ENCODE measurements at places on chromosomes 7 and 10.

DNA sequence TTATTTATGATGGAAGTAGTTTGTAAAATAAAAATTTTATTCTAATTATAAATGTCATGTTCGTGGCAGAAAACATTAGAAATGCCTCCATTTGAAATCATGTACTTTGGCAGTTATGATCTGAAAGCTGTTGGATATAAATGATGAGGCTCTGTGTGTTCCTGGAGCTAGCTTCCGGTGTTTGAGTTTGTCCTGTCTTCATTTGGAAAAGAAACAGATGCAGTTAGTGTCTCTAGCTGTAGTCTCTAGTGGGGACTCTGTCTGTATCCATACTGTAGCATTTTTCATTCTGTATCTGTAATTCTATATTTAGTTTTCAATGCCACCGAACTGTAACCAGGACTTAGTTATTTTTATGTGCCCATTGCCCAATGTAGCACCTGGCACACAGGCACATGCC lies 197.0 kb upstream of the FZD1 start:
- DNase-seq: no peak

GRCh38 chr10:32377458-32378259 lies 30.7 kb upstream of the EPC1 start:
- DNase-seq: peak; percentile 56

DNA sequence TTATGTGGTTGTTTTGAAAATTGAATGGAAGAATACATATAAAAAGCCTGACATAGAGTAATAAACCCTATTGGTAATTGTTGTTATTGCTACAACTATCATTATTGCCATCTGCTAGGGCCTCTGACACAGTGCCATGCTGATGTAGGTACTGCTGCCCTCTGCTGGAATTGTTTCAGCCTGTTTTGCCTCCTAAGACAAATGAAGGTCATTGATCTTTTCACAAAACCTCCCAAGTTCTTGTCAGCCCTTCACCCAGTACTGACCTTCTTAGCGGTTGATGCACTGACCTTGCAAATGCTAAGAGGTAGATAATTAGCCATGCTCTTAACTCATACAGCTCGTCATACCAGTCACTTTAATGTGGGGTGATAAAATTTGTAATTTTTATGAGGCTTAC lies 975.2 kb downstream of the SORCS1 start:
- peak; percentile 17 for DNase-seq

DNA sequence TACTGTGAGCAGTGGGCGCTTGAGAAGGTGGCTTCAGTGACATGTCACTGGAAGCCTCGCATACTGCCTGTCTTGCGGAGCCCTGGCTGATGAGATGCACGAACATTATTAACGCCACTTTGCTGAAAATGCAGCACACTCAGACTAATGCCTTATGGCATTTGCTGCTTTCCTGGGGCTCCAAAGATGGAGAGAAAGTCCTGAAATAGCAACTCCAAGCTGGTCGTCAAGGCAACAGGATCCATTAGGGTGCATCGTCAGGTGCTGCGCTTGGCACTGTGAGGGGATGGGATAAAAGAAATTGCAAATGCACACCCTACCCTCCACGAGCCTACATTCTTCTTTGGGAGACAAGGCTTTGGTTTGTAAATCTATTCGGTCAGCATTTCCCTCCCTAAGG lies 592.5 kb downstream of the TYW1 start:
- DNase-seq: no peak

DNA sequence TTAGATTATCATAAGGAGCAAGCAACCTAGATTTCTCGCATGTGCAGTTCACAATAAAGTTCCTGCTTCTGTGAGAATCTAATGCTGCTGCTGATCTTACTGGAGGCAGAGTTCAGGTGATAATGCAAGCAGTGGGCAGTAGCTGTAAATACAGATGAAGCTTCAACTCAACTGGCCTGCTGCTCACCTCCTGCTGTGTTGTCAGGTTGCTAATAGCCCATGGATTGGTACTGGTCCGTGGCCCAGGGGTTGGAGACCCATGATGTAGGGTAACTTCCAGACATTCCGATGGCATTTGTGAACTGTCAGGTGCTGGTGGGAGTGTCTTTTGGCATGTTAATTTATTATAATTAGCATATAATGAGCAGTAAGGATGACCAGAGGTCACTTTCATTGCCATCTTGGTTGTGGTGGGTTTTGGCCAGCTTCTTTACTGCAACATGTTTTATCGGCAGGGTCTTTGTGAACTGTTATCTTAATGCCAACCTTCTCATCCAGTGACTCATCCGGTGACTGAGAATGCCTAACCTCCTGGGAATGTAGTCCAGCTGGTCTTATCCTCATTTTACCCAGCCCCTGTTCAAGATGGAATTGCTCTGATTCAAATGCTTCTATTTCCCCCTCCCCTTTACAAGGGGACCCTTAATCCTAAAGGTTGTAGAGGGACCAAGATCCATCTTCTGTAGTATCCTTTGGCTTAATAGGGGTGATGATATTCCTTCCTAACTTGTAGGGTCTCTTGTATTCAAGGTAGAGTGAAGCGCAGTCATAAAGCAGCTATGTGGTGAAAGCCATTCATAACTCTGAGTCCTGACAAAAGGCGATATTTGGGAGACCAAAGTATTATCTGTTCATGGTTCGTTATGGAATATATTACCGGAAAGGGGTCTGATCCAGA lies 165.8 kb downstream of the CCSER2 start:
- no peak for DNase-seq

GRCh38 chr10:30459283-30459682 lies 25.3 kb downstream of the MAP3K8 start:
- DNase-seq: no peak

GRCh38 chr7:103141753-103142404 lies 7.0 kb downstream of the NAPEPLD start:
- no peak for DNase-seq

GRCh38 chr10:75101416-75102251 lies 9.8 kb upstream of the SAMD8 start:
- DNase-seq: no peak

- no peak for DNase-seq
Observed at GRCh38 chr10:110951381-110951780, 32.0 kb downstream of the SHOC2 start.

DNA sequence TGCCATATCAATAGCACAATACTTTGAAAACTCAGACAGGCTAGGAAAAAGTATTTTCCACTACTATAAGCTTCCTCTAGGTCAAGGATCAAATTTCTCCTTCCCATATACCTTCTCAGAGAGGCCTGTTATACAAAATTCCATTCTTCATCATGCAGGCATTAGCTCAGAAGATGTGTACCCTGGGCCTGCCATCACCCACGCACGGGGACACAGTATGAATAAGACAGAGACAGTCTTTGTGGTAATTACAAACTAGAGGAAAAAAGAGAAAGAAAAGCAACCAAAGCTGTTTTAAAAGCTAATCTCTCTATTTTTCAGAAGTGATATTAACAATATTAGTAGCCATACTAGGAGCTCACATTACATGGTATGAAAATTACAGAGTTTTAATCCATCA lies 236.8 kb upstream of the AOAH start:
- no peak for DNase-seq

DNA sequence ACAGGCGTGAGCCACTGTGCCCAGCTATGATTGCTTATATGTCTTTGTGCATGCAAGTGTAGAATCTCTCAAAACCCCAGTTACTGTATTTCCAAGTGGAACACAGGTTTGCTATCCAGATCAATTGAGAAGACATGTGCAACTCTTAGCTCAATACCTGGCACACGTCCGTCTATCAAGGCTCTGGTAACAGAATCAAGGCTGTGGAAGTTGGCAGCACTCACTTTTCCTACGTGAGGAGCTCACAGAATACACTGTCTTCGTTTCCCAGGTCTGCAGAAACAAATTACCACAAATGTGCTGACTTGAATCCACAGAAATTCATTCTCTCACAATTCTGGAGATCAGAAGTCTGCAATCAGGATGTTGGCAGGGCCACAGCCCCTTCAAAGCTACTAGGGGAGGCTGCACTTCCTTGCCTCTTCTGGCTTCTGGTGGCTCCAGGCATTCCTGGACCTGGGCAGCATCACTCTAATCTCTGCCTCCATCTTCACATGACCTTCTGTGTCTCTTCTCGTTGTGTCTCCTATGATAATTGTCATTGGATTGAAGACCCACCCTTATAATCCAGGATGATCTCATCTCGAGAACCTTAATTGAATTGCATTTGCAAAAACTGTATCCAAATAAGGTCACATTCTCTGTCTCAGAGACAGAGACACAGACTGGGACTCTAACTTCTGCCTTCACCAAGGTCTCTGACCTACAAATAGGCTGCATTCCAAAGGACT lies 84.8 kb upstream of the C7orf33 start:
- DNase-seq: no peak

GRCh38 chr7:37440738-37441385 lies 7.8 kb downstream of the ELMO1 start:
- peak; percentile 60 for DNase-seq

- no peak for DNase-seq
Observed at GRCh38 chr10:4725917-4726606, 99.9 kb upstream of the AKR1E2 start.

- no peak for DNase-seq
Observed at GRCh38 chr7:158101821-158102450, 485.7 kb downstream of the PTPRN2 start.

DNA sequence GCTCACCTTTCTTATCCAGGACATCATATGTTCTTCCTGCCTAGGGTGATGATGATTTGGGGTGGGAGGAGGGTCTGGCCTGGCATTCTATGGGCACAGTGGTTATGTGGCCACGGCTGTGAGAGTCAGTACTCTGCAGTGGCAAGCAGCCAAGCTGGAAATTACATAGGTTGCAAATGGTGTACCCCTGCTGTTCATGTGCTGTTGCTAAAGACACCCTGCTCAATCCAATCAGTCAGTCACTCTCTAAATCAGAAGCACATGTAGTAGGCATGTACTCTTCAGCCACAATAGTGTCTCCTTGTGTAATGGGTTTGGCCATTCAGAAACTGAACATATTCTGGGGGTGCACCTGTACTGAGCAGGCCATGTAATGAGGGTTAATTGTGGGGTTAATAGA lies 449.1 kb upstream of the ANKRD30A start:
- no peak for DNase-seq

GRCh38 chr7:23044581-23044980 lies 30.7 kb upstream of the HYCC1 start:
- no peak for DNase-seq

GRCh38 chr7:117717357-117717756 lies 155.9 kb downstream of the CTTNBP2 start:
- DNase-seq: no peak

DNA sequence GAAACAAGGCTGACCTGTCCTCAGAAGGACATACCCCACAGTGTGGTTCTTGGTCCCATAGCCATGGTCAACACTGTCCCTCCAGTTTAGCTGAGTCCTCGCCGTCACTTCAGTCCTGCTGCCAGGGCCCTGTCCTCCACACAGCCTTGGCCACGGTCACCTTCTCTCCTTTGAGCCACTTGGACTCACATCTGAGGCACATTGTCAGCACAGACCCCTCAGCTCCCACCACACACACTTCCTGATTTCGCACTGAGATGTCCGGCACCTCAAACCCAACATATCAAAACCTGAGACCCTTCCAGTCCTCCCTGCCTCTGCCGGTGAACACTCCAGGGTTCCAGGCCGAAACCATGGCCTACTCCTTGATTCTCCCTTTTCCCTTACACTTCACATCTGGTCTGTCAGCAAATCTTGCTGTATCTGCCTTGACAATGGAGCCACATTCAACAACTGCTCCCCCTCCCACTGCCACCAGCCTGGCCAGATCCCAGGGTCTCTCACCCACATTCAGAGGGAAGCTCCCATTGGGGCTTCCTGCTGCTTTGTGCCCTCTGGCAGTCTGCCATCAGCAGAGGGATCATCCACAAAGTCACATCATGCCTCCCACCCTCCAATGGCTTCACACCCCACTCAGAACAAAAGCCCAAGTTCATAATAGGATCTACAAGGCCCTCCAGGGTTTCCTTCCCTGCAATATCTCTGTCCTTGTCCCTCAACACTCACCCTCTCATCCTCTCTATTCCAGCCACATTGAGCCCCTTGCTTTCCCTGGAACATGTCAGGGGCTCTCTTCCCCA lies 219.6 kb upstream of the SHH start:
- DNase-seq: no peak

- no peak for DNase-seq
Observed at GRCh38 chr10:21649454-21649872, 115.4 kb downstream of the MLLT10 start.

DNA sequence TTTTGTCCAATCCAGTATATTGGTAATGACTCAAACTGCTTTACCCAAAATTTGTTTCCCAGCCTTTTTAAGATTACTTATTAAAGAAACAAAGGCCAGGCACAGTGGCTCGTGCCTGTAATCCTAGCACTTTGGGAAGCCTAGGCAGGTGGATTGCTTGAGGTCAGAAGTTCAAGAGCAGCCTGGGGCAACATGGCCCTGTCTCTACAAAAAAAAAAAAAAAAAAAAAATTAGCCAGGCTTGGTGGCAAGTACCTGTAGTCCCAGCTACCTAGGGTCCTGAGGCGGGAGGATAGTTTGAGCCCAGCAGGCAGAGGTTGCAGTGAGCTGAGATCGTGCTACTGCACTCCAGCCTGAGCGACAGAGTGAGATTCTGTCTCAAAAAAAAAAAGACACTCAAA lies 7.0 kb upstream of the ARHGAP12 start:
- no peak for DNase-seq

- DNase-seq: no peak
Observed at GRCh38 chr10:53843736-53844362, 957.2 kb downstream of the PCDH15 start.

DNA sequence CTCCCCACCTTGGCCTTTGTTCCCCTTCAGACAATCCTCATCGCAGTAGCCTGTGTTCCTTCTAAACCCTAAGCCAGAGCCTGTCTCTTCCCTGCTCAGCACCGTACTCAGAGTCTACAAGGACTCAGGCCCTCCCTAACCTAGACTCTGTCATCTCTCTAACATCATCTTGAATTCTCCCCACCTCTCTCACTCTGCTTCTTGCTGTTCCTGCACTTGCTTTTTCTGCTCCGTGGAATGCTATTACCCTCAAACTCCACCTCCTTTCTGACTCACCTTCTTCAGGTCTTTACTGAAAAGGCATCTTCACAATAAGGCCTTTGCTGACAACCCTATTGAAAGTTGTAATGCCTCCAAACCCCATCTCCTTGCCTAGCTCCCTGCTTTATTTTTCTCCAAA lies 141.0 kb downstream of the DKK1 start:
- DNase-seq: no peak

- DNase-seq: peak; percentile 38
Observed at GRCh38 chr7:139231513-139232376, 708 bp downstream of the UBN2 start.

- DNase-seq: no peak
Observed at GRCh38 chr7:28874001-28874400, 84.1 kb downstream of the TRIL start.

DNA sequence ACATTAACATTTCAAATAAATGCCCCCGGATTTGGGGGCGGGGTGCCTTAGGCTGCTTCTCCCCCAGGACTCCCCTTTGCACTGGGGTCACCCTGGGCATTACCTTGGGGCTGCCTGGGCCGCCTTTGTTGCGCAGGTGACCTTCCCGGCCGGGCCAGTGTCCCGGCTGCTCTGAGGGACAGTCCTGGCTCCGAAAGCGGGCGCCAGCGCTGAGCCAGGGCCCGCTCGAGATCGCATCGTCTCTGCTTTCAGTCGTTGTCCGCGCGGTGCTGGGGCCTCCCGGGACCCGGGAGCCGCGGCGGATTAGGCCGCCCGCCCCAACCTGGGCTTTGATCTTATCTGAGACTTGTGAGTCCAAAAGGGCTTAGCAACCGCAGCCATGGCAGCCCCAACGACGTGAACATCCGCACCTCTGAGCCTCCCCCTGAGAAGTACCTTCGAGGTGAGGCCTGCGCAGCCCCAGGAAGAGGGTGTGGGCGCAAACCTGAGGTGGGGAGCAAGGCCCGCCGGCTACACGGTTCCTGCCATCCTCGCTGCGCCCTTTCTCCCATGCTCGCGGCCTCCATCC lies 14.8 kb upstream of the WAPL start:
- no peak for DNase-seq

- no peak for DNase-seq
Observed at GRCh38 chr10:96878057-96878456, 46.0 kb downstream of the LCOR start.
